ENCODE measurements at places on chromosomes 2 and 18.
A peak's percentile ranks its signal among the peaks of the same experiment; 100 is the strongest.

DNA sequence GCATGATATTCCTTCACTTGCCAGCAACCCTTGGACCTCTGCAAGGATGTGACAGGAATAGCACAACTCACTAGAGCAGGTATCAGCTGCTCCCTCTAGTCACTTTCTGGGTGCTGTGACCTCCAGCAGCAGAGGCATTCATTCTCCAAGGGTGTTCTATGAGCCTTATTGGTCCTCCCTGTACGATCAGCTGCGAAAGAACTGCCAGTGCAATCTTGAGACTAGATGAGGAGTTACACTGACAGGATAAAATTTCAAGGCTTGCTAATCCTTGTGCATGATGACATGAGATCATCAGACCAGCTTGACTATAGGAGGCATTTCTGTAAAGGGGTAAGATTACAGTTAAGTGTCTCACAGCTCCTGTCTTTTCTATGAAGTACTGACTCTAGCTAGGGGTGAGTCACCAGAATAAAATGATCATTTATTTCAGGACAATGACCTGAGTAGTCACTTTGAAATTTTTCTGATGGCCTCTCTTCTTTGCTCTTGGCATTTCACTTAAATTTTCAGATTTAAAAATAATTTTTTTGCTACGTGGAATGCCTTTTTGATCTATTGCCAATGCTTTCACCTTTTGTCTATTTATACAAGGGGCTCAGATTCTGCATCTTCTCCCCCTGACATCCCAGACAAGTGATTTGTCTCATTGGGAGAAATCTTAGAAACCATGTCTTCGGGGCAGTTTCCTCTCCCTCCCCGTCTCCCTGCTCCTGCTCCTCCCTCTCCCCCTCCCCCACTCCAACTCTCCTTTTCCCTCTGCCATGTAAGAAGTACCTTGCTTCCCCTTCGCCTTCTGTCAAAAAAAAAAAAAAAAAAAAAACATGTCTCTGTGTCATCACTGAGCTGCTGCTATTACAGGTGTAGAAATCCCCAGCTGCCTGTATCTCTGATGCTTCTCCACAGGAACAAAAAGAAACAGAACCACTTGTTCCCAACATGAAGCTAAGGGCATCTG is 49.2 kb upstream of the FRZB start:
- no peak for DNase-seq

GRCh38 chr2:172905937-172906811 is 169.5 kb upstream of the MAP3K20 start:
- DNase-seq: no peak

DNA sequence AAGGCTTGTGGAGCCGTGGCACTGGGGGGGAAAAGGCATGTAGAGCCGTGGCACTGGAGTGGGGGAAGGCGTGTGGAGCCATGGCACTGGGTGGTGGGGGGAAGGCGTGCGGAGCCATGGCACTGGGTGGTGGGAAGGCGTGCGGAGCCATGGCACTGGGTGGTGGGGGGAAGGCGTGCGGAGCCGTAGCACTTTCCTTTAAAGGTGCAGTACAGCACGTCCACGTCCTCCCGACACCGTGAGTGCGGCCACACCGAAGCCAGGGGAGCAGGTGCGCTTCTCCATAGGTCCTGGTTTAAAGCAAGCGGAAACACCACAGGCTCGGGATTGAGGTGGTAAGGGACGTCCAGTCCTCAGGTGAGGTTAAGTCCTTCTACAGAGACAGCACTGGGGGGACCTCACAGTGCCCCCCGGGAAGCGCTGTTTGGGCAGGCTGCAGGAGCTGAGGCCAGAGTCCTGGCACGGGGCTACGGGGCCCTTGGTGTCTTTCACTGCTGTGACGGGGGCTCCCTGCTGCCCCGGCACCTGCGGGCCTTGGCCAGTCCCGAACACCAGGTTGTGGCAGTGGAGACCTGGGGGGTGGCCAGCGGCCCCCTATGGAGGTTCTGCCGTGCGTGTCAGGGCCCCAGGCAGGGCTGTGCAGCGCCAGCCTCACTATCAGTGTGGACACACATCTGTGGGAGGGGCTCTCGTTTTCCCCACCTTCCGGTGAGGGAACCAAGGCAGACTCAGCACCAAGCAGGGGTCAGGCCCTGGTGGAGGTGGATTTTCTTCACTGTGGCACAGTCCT is 93.0 kb upstream of the CTDP1 start:
- no peak for DNase-seq

DNA sequence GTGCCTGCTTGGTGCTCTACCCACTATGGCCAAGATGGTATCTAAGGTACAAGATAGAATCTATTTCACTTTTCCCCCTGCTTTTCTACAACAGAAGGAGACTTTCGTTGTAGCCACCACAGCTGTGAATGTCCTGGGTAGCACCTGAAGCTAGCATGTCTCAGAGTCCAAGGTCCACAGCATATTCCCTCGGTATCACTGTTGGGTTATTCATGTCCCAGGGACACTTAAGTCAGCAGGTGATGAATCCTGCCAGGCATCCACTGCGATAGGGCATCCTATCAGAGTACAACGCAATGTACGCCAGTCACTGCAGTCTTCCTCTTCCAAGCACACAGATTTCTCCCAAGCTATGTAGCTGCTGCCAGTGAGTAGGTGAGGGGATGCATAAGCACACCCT is 129.1 kb upstream of the LINC00305 start:
- no peak for DNase-seq

- DNase-seq: no peak
These were observed 20.1 kb upstream of the REEP1 start for GRCh38 chr2:86357392-86357963.

DNA sequence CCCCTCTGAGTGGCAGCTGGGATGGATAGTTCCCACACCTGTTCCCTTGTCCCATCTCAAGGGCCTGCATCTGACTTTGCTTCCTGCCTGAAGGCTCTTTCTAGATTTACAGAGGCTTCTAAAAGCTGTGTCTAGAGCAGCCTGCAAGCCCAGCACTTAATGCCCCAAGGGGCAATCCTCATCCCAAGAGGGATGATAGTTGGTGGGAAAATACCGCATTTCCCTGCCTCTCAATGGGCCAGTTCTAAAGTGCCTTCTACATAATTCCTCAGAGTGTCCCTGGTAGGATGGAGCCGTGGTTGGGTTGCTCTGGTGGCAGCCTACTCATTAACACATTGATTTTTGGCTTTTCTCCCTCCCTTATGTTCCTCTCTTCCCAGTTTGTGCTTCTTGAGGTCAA is 29.5 kb downstream of the LAMA3 start:
- no peak for DNase-seq

- no peak for DNase-seq
These were observed 170.5 kb downstream of the ANKRD44 start for GRCh38 chr2:197140045-197140444.

DNA sequence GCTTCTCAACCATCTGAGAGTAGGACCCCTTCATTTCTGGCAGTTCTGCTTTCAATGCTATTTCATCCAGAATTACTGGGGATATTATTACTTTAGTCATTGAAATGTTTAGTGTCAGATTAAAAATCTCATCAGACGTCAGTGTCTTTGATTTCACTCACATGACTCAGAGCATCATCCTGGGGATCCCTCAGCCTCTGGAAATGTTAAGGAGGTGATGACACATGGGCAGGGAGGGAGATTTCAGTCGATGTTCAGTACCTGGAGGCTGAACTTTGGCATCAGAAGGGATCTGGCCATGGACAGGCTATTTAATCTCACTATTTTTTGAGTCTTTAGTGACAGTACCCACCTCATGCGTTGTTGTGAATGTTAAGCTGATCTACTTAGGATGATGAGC is 39.1 kb downstream of the OSBPL6 start:
- no peak for DNase-seq

GRCh38 chr2:138654146-138654545 is 126.0 kb downstream of the NXPH2 start:
- no peak for DNase-seq

DNA sequence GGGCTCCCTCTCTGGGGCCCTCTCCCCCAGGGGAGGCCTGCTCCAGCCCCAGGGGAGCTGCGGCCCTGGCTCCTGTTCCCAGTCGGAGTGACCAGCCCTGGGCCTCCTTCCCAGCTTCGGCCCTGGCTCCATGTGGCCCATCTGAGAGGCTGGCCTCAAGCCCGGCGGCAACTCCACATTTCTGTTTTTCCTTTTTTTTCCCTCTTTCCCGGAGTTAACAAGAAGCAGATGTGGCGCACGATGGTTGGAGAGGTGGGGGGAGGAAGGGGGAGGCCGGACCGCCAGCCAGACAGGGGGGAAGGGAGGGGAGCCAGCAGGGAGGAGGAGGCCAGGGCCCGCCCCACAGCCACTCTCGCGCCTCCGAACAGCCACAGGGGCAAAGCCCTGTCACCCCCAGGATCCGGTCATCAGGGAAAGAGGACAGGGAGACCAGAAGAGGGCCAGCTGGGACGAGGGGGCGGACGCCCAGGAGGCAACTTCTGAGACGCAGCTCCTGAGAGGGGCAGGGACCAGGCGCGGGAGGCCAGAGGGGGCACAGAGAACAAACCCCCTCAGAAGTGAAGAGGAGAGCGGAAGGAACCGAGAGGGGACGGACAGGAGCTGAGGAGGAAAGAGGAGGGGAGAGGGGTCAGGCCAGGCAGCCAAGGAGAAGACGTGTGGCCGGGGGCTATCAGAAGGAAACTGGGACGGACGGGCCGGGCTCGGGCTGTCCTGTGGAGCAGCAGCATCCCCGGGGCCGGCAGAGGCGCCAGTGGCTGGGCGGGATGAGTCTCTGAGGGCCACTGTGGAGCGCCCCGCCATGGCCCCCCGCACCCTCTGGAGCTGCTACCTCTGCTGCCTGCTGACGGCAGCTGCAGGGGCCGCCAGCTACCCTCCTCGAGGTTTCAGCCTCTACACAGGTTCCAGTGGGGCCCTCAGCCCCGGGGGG is at the start of gene EMILIN1:
TSS of gene EMILIN1 (plus strand) at position 349 of the 928 bp plus-strand sequence. CDS start at position 800, 451 bp downstream.
- DNase-seq: peak; percentile 89
